Astrocyte (in vitro differentiated cells and primary cell): ENCODE measurements at places on chromosomes 3 and 15.
A peak's percentile ranks its signal among the peaks of the same experiment; 100 is the strongest.

DNA sequence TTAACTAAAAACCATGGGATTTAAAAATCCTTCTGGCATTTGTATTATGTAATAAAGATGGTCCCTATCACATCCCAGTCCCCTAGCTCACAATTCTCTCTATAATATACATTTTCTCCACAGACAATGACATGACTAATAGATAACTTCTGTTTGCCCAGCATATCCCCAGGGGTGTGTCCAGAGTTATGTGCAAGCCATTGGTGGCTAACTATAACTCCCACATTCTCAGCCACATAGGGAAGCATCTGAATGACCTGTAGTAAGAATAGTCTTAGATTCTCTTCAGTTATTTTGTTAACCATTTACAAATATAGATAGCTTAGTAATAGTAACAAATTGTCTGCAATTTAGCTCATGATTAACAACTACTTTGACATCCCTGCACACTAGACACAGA is 52.2 kb upstream of the RBSN start:
- no peak for DNase-seq

DNA sequence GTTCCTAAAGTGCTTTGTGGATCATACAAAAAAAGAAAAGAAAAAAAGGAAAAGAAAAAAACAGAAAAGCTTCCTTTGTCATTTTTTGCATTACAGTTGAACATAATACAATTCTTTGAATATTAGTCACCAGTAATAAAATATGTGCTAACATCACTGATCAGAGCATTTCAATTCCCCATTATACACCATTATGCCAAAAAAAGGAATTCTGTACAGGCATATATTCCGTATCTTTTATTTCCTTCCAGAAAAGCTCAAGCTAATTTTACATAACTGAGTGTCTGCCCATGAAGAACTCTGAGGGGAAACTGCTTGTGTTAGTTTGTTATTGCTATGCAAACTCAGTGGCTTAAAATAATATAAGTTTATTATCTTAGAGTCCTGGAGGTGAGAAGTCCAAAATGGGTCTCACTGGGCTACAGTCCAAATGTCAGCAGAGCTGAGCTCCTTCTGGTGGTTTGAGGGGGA is 377.9 kb downstream of the GAP43 start:
- DNase-seq = peak; percentile 54

DNA sequence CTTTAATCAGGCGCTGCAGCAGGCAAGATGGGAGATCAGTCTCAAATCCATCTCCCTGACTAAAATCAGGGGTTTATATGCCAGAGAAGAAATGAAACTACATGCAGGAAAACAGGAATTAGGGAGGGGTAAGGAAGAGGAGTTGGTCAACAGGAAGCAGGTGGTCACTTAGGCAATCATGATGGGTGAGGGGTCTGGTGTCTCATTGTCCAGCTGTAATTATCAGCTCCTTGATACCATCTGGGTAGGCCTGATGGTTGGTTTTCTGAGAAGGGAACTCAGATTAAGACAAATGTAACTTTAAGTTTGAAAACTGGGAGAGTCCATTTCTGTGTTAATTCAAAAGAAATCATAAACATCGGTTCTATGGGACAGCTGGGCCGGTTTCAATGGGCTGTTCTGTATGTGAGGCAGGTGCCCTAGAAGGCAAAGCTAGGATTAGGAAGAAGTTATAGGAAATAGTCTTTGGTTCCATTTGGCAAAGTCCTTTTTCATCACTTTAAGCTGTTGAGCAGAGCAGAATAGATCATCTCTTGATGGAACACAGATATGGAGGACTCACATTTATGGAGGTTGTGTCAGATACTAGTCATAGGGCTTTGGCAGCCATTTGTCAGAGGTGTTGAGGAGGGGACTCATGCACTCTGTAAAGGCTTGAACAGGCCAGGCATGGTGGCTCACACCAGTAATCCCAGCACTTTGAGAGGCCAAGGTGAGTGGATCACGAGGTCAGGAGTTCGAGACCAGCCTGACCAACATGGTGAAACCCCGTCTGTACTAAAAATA is 149.4 kb downstream of the VGLL4 start:
- no peak for DNase-seq

GRCh38 chr3:153903430-153903829 is 217.8 kb upstream of the ARHGEF26 start:
- no peak for DNase-seq

- DNase-seq = no peak
These were observed 410.5 kb downstream of the UNC13C start for GRCh38 chr15:54388746-54389145.

GRCh38 chr3:150970665-150971324 is 1.7 kb downstream of the CLRN1 start:
- DNase-seq = peak; percentile 75

- no peak for DNase-seq
These were observed 522.3 kb upstream of the CFAP20DC start for GRCh38 chr3:59572106-59572505.

GRCh38 chr15:53835309-53835708 is 75.8 kb upstream of the WDR72 start:
- DNase-seq = no peak

- no peak for DNase-seq
These were observed 15.3 kb upstream of the UNC13C start for GRCh38 chr15:53962646-53963561.

GRCh38 chr15:51332206-51333147 is 5.9 kb downstream of the CYP19A1 start:
- peak; percentile 33 for DNase-seq

DNA sequence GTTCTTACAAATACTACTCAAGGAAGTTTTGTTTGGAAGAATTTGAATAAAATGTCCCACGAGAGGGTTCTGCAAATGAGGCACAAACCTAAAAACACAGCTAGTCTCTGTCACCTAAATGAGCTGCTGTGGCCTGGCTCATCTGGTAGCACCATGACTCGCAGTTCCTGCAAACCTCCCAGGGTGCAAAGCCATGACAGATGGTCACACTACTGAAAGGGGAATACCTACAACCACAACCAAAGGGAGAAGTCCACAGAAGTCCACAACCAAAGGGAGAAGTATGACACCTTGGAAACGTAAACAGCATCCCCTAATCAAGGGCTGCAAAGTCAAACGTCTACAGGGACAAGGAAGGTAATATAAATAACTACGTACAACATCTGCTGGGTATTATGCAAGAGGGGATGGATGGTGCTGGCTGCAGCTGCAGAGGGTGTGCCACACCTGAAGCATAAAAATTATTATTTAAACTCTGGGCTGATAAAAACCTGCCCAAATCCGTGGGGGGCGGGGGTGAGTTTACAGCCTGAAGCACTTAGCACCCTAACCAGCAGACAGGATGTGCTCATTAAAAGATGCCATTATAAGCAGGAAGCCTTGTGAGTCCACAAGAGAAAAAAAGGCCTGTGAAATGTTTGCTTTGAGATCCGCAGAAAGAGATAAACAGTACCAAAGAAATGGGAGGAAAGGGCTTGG is 184.0 kb downstream of the MAGI1 start:
- DNase-seq = peak; percentile 31

- DNase-seq = no peak
These were observed 14.7 kb downstream of the USP50 start for GRCh38 chr15:50531766-50532165.

- DNase-seq = peak; percentile 27
These were observed 194.6 kb upstream of the TPM1 start for GRCh38 chr15:62847900-62848489.

GRCh38 chr15:98744506-98744905 is 96.2 kb downstream of the IGF1R start:
- no peak for DNase-seq

- no peak for DNase-seq
These were observed 134.3 kb upstream of the RARB start for GRCh38 chr3:25293736-25294135.

- DNase-seq = no peak
These were observed 352.1 kb downstream of the CHST2 start for GRCh38 chr3:143471705-143472104.

- DNase-seq = no peak
These were observed 76.0 kb downstream of the ZBBX start for GRCh38 chr3:167304077-167304476.

GRCh38 chr3:69292185-69292584 is 93.7 kb downstream of the FRMD4B start:
- no peak for DNase-seq

DNA sequence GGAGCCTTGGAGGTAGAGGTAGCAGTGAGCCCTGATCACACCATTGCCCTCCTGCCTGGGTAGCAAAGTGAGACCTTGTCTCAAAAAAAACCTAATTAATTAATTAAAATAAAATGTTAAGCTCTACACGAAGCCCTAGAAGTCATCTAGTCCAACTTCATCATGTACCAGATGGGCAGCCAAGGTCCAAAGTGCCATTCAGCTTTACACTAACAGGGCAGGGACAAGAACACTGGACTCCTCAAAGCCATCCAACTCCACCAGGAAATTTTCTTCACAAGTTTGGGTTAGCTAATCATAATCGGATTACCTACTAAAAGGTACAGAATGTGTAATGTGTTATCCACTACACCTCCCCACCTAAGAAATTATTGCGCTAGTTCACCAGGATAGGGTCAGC is 48.8 kb downstream of the WWTR1 start:
- no peak for DNase-seq

- DNase-seq = peak; percentile 88
These were observed 513.4 kb downstream of the ZNF385D start for GRCh38 chr3:21237638-21238037.

GRCh38 chr3:151765685-151766084 is 32.0 kb downstream of the AADACL2 start:
- DNase-seq = no peak

- DNase-seq = no peak
These were observed 6.4 kb upstream of the EID1 start for GRCh38 chr15:48871542-48871941.

DNA sequence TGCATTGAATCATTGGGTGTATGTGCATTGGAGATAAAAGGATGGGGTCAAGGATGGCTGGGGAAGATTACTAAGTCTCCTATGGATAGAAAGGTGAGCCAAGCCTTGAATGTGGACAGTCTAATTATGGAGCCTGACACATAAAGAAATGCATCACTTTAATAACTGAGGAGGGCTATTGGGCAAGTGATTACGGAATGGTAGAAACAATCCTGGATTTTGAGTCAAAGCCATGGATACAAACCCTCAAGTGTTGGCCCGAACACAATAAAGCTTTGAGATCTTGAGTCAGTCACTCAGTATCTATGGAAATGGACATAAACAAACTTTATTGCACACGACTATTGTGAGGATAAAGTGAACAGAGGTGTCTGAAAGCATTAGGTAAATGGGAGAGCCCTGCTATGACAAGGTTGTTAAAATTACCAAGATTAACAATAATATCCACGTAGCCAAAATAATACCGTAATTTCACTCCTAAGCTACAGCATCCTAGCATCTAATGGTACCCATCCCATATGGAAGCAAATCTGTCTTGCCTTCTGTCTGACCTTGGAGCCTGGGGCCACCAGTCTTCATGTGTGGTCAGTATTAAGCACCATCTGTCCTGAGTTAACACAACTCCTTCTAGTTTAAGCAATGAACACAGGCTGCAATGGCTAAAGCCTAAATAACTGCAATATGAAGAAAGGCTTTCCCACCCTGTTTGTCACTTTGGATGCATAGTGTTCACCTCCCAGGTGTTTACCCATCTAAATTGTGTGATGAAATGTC is 136.9 kb upstream of the PRICKLE2 start:
- DNase-seq = peak; percentile 48

DNA sequence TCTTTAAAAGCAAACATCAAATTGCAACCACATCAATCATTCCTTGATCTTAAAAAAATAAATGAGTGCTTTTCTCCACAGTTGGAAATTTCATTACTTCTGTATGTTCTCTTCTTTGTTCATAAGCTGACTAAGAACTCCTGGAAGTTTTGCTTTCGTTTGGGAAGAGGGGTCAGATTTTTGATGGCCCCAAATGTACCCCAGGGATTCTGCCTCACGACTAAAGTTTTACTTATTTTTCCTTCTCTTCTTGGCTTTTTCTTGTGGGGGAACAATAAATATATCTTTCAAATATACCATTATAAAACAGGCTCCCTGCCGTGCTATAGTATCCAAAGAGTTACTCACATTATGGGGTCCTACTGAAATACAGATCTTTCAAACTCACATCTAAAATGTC is 215.0 kb upstream of the CDIN1 start:
- no peak for DNase-seq

DNA sequence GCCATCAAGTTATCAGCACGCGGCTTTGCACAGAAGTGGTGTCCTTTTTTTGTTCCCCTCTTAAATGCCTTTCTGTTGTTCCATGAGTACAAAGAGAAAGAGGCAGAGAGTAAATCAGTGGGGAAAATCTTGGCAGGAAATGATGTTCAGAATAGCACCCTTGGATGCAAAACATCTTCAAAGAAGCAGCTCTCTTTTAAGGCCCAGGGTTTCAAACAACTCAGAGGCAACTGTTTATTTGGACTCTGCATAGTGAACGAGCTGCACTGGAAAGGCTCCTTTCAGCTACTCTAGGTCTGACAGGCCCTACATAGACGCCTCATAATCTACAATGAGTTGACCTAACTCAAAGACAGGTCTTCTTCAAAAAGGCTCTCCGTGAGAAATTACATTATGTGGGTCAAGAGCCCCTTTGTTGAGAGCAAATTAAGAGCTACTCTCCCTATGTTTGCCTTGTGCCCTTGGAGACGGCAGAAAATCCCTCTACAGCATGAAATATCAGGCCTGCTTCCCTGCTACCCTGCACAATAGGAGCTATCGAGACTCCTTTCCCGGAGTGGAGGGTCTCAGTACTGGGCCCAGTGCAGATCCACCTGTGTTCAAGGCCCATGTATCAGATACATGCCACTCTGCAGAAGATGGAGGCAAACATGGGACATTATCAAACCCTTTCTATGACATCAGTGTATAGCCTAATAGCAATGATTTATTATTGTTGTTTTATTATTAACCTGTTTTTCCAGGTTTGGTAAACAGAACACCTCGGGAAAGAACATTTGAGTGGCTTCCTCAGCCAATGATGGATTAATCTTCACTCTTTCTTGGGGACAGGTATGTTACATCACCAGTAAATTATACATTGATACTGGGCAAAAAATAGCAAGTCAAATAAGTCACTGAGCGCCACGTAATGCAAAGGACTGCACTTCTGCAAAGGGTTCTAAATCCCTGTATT is 53.1 kb downstream of the HEG1 start:
- DNase-seq = no peak

GRCh38 chr15:50905055-50905454 is 3.4 kb upstream of the AP4E1 start:
- DNase-seq = no peak

GRCh38 chr3:141353652-141354495 is 14.4 kb upstream of the ZBTB38 start:
- no peak for DNase-seq

GRCh38 chr3:51340013-51340829 is 44.9 kb upstream of the MANF start:
- peak; percentile 93 for DNase-seq

GRCh38 chr3:146359841-146360240 is 108.9 kb upstream of the PLSCR4 start:
- DNase-seq = no peak

- no peak for DNase-seq
These were observed 26.4 kb upstream of the ZBED2 start for GRCh38 chr3:111621535-111621934.

DNA sequence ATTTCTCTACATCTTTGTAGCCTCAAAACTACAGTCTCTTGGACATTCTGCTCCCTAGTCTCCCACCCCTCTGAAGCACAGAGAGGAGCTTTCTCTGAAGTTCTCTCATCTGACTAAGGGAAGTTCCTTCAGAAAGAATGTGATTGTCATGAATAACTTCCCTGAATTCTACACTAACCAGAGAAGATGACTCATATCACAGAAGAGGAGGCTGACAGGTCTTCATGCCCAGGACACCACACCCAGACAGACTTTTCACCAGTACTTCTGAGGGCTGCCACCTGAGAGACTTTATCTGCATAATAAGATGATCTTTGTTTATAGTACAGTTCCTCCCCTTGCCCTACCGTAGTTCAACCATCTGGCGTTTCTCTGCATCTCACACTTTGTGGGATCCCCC is 52.8 kb downstream of the CDIN1 start:
- peak; percentile 68 for DNase-seq
